ENCODE measurements at places on chromosomes 16 and 17.

DNA sequence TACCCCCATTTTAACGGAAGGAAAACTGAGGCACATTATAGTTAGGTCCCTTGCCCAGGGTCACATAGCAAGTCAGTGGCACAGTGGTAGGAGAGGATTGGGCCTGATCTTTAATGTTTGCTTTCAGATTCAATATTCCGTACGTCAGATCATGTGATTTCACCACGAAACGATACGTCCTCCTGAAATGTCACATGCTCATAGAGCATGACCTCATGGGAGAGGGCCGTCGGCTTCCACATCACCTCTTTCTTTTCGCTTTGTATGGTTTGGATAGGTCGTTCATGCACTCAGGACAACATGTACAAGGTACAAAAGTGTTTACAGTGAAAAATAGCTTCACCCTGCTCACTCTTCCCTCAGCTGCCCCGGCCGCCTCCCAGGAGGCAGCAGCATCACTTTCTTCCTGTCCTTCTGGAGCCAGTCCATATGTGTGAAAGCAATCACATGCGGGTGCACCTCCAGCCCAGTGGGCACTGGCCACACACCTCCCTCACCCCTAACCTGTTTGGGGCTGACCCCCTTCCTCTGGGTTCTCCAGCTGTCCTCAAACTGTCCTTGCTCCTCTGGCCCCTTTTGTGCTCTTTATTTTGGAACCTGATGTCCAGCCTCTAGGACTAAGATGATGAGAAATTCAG is 199.9 kb downstream of the FOXL1 start:
- DNase-seq: no peak

DNA sequence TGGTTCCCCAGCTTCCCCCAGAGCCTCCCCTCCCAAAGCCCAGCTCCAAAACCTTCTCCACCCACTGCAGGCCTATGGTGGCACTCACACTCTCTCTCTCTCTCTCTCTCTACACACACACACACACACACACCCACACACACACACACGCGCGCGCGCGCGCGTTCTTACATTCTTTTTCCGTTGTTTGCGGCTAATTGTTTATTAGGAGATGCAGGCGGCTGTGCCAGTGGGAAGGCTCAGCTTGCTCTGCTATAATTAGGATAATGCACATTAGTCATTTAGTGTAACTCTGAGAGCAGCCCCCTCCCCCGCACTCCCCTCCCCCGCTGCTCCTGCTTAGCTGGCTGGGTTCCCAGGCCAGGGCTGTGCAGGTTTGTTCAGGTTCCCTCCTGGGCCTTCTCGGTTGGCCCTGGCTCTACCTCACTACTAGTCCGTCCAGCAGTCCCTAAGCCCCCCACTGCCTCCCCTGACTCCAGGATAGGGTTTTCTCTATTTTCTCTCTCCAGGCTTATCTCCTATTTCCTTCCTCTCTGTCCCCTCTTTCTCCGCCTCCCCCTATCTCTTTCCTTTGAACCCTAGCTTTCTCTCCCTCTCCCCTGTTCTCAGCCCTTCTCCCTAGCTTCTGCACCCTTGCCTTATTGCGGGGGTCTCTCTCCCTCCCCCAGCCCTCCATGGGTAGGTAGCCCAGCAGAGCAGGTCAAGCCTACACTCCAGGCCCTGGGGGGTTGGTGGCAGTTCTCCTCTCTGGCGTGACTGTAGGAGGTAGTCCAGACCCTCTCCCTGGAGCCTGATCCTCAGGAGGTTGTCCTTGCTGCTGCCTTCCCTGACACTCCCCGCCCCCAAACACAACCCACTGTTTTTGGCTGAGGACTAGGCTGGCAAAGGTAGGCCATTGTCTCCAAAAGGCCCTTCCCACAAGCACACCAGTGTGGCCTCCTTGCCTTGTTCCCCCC is 34.0 kb downstream of the TMEM132E start:
- no peak for DNase-seq

DNA sequence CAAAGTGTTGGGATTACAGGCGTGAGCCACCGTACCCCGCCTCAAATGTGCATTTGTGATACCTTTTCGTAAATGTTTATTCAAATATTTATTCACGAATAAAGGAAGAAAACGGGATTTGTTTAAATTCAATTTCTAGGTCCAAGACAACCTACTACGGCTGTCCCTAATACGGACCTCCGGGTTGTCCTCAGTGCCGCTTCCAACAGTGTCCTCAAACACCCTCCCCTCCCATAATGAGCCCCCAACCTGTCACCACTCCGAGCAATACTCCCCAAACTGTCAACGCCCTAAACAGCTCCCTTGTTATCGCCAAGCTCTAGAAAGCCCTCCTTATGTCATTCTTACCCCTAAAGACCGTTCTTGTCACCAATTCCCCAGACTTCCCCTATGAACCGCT is 539 bp upstream of the GABARAPL2 start:
- DNase-seq: no peak

DNA sequence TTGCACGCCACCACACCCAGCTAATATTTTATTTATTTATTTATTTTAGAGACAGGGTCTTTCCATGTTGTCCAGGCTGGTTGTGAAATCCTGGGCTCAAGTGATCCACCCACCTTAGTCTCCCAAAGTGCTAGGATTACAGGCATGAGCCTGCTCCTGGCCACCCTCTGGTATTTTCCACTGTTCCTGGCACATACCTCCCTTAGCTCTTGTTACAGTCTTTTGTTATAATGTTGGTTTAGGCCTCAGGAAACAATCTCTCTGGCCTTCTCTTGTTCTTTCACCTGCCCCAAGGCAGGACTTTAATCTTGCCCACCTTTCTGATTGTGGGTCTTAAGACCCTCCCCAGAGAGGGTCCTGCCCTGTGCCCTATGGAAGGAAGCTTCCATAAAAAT is 3.6 kb upstream of the CYTH1 start:
- DNase-seq: no peak
